ENCODE measurements at places on chromosomes 3 and 15.

DNA sequence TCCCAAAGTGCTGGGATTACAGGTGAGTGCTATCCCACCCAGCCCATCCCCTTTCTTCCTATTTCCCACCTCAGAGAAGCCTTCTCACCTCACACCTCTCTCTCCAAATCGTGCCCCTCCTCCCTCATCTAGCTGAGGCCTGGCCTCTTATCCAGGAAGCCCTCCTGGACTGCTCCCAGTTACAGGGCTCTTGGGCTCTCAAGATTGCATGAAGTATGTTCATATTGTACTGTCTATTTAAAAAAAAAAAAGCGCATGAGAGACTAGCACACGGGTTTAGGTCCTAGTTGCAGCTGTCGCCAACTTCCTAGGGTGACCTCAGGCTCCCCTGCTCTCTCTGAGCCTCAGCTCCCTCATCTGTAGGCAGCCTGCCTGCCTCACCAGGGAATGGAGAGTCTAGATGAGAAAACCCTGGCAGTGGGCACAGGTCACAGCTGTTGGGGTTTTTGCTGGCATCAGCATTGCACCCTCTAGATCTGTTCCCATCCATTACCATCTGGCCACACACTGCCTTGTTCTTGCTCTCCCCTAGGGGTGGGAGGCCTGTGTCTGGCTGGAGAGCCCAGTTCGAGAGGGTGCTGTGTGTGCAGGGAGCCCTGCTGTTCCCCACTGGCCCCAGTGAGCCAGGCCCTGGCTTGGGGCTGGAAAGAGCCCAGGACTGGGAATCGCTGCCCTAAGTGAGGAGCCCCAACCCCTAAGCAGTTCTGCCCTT, 24.2 kb upstream of the C15orf39 start:
- DNase-seq: no peak

DNA sequence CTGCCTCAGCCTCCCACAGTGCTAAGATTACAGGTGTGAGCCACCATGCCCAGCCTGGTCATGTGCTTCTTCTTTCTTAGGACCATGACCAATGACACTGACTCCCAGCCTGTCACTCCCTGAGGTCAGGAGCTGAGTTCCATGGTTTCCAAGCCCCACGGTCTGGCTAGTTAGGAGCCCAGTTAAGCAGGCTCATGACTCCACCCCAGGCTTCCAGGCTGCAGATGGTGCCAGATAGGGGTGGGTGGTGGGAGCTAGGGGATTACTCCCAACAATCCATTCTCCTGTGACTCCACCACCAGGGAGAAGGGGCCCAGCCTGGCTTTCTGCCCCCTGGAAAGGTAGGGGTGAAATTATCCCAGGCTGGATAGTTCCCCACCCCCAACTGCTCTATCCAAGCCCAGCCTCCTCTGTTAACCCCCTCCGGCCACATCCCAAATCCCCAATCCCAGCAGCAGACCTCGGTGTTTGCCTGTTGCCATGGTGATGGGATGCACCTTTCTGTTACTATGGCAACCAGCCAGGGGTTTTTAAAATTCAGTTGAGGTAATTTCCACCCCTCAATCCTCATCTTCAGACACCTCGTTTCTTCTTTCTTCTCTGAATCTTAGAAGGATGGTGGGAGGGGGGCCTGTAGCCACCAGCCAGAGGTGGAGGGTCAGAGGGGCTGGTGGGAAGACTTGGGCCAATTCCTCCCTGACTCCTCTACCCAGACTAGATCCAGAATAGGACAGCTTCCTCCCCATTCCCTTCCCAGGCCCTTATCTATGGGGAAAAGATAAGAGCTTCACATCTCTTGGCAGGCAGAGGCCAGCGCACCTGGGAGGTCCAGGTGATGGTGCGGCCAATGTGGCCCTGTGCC, 22.5 kb upstream of the SEMA3F start:
- no peak for DNase-seq

DNA sequence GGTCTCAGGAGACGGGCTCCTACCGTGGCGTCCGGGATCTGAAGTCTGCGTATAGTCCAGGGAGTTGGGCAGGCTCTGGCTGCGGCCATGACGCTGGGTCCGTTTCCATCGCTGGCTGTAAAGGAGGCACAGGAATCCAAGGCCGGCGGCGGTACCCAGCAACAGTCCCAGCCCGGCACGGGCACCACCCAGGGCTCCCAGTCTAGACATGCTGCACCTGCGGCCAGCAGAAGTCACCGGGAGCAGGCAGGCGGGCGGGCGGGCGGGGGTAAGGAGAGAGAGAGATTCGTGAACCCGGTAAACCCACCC, 526 bp downstream of the RMDN3 start:
- DNase-seq: no peak

DNA sequence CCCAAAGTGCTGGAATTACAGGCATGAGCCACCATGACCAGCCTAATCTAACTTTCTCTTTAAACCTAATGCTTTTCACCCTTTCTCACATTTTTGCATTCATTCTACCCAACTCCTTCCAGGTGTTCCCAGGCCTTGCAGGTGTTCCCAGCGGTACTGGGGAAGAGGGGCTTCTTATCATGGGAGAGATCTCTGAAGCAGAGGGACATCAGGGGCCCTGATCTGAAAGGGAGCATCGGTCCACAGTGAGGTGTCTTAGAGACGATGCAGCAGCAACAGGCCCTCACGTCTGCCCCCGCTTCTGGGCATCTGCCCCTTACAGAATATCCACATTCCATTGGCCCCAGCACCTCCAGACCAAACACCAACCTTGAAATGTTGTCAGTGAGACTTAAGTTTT, 29.0 kb upstream of the BDH1 start:
- no peak for DNase-seq

DNA sequence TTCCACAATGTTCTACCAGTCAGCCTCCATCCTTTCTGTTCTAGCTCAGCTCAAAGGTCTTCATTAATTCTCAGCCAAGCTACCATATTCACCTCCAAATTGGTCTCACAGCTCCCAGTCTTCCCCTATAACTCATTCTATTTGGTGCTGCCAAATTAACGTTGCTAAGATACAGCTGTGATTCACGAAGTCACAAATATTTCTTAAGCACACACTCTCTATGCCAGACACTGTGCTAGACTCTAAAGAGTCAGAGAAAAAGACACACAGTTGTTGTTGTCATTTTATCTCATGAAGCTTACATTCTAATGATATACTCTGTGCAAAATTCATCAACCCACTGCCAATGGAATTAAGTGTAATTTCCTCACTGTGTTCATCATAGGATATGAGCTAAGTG, 102.8 kb downstream of the FRMD5 start:
- no peak for DNase-seq

DNA sequence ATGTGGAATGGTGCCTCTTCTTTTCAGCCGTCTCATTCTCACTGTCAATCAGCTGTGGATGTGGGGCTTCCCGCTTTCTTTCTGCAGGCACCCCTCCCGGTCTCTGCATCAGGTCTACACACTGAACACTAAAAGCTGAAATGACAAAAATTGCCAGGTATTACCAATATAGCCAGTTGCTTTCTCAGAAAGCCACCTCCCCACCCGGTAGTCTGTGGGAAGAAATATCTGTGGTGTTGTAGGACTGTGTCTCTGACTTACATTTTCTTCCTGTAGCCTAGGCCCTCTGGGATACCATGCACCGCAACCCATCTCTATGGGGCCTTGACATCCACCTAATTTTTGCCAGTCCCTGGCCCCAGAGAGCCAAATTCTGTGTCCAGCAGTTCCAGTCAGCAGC, 19.2 kb upstream of the EPHB1 start:
- DNase-seq: no peak

DNA sequence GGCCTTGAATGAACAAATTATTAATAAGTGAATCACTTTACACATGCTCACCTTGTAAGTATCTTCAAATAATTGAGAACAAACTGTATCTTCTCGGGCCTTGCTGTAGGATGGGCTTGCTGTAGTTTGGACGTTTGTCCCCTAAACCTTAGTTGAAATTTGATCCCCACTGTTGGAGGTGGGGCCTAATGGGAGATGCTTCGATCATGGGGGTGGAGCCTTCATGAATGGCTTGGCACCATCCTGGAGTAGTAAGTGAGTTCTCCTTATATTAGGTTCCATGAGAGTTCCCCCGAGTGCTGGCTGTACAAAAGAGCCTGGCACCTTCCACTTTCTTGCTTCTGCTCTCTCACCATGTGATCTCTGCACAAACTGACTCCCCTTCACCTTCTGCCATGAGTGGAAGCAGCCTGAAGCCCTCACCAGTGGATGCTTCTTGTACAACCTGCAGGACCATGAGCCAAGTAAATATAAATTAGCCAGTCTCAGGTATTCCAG, 29.3 kb downstream of the PIGB start:
- DNase-seq: no peak

GRCh38 chr3:149589332-149589731, 68.5 kb downstream of the WWTR1 start:
- no peak for DNase-seq

- no peak for DNase-seq
These were observed 385.5 kb downstream of the IL20RB start for GRCh38 chr3:137343283-137343682.

- DNase-seq: no peak
These were observed 122.2 kb downstream of the ATG7 start for GRCh38 chr3:11394392-11394791.

DNA sequence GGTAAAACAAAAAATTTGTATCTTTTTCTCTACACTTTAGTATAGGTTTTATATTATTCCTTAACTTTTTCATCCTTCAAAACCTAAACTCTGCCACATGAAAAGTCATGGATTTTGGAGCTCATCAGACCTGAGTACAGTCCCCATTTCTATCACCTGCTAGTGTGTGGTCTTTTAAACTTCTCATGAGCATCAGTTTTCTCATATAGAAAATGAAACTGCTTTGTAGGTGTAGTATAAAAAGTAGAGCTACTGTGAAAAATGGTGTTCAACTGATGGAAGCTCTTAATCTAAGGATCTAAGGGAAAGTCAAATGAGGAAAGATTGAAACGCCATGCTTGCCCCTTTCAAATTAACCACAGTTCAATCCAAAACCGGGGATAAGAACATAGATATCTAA, 686.5 kb downstream of the MECOM start:
- no peak for DNase-seq

DNA sequence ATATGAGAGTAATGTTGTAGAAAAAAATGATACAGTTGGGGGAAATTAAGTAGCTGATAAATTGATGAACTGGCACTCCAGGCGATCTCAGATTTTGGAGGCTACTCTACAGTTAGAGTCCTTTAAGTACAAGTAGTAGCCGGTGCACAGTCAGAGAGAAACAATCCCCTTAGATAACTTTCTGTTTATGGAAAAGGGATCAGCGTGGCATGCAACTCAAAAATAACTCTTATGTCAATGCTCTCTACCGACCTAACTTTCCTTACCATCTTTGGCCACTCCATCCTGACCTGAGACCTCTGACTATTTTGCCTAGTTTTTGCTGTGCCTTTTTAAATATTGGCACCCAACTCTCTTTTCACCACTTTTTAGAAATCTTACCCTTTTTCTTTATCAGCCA, 299.6 kb downstream of the UNC13C start:
- DNase-seq: no peak

DNA sequence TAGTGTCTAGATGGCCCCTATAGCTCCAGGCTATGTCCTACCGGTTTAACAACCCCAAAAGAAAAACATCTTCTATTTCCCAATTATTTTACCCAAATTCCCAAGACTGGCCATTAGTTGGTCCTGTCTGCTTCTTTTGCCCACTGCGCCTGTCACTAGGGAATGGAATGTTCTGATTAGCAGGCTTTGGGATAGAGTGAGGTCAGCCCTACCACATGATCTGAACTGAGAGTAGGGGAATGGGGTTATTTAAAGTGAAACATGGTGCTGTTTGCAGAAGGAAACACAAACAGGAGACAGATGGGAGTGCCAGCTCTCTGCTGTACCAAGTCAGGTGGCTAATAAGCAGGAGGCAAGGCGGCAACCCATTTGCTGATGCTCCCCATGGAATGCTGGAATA, 635.6 kb upstream of the CFAP20DC start:
- DNase-seq: no peak

DNA sequence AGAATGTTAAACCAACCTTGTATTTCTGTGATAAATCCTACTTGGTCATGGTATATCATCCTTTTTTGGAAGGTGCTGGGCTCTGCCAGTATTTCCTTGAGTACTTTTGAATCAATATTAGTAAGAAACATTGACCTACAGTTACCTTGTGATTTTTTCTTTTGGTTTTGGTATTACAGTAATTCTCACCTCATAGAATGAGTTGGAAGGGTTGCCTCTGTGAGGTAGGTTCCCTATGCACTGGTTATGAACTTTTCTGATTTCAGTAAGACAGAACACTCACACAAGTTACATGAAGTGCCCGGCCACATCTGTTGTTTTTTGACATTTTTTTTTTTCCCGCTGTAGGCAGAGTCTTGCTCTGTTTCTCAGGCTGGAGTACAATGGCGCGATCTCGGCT, 20.0 kb downstream of the PCCB start:
- DNase-seq: no peak

- DNase-seq: no peak
These were observed 43.1 kb downstream of the IGF2BP2 start for GRCh38 chr3:185781759-185782158.

GRCh38 chr3:129633751-129634481, 27.4 kb upstream of the PLXND1 start:
- no peak for DNase-seq

- DNase-seq: no peak
These were observed 15.6 kb downstream of the FBXW12 start for GRCh38 chr3:48387634-48388033.

GRCh38 chr3:135905058-135905724, 60.3 kb upstream of the PPP2R3A start:
- DNase-seq: no peak

- no peak for DNase-seq
These were observed 622.2 kb downstream of the ZPLD1 start for GRCh38 chr3:103057003-103057402.

DNA sequence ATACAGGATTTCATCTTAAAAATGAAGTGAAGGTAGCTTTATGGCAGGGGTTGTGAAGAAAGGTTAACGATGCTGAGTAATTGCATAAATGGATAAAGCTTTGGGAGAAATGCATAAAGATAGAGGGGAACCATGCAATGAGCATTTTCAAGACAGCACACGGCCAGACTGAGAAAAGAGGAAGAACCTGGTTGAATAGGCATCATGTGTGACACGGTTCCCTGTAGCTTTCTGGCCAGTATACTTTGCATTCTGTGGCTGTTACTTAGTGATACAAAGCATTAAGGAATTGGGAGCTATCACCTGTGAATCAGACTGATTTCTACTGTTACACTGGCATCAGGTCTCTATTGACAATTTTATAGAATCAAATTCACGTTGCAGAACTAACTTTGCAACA, 33.3 kb downstream of the NR2C2 start:
- DNase-seq: no peak

DNA sequence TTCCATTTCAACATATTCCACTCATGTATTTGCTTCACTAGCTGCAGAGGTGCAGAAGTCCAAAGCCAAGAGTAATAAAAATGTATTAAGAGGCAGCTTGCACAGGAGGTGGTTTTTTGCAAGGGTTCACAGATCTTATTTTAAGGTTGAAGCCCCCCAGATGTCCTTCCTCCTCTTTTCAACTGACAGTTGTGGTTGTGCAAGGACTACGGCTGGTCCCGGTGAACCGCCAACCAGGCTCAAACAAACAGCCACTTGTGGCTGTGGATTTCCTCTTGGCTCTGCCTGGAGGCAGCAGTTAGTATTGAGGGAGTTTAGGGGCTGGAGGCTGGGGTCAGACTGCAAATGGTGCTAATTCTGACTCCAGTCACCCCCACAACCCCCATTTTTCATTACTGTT, 240.7 kb upstream of the TBC1D5 start:
- DNase-seq: no peak
